ENCODE measurements at places on chromosomes 4 and X. TPM values are rescaled to one million over a fixed set of nuclear protein-coding genes. Genes with fewer than 3 reads are reported as not detected.

DNA sequence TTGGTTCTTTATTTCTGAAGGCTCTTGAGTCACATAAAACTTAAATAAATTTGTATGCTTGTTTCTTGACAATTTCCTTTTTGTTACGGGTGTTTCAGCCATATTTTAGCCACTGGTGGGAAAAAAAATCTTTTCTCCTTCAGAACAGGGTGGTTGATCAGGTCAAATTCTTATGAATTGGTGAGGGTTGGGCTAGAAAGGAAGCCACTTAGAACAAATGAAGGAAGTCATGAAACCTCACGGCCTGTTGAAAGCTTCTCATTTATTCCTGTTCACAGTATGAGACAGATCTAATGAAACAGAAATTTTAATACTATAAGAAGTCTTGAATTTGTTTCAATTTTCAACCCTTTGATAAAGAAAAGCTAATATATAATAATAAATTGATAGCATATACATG lies 12.1 kb upstream of the PDLIM5 start:
- no peaks in the 10 kb centered on the region for H3K36me3 ChIP-seq
- DNase-seq, result no peak
- H3K4me3 ChIP-seq, result no peak overlapping the region
- H3K27me3 ChIP-seq, result peaks cover 5% of the 10 kb centered on the region

DNA sequence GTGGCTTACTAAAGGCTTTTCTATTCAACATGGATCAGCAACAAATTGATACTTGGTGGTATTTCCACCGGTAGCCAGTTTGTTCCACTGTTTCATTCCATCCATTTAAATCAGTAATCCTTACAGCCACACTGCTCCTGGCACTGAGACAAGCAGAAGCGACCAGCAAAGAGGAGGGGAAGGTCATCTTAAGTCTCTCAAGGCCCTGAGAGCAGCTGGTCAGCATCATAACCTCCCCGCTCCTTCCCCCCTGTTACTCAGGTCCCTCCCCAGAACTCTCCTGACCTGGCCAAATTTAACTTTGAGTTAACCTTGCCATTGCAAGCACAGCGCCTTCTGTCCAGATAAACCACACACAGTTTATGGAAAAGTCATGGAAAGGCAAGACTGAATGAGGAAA lies 331.3 kb upstream of the KLF3 start:
- H3K4me1 ChIP-seq, result peaks cover 15% of the 10 kb centered on the region
- no peak overlapping the region for H3K27ac ChIP-seq
- H3K4me3 ChIP-seq, result no peak overlapping the region
- H3K36me3 ChIP-seq, result peaks cover 4% of the 10 kb centered on the region
- peaks cover 41% of the 10 kb centered on the region for H3K27me3 ChIP-seq
- no peak for DNase-seq

DNA sequence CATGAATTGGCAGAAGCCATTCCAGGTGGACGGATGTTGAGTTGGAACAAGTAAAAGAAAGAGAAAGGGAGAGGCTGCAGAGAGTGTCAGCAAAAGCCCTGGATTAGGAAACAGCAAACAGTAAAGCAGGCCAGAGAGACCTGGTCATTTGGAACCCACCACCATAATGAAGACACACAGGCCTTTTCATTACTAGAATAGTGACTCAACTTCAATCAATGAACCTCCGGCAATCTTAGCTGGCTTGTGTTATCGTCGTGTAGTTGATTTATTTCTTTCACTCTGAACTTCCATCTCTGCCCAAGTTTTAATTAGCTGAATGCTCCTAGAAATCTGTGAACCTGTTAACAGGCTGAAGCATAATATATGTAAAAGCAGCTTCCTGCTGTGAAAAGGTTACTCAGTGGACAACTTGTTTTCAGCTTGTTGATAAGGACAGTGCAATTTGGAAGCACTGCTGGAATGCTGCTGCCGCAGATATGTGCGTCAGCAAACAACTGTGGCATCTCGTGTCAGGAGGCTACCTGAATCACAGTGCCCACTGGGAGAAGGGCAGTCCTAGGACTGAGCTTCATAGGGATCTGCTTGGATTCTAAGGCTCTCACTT lies 68.8 kb downstream of the SPANXN4 start:
- no peaks in the 10 kb centered on the region for H3K27me3 ChIP-seq
- H3K4me1 ChIP-seq, result no peaks in the 10 kb centered on the region
- no peak for DNase-seq

GRCh38 chr4:61750810-61751209 lies 550.7 kb downstream of the ADGRL3 start:
- H3K27me3 ChIP-seq, result no peaks in the 10 kb centered on the region
- H3K4me3 ChIP-seq, result no peak overlapping the region
- H3K36me3 ChIP-seq, result no peaks in the 10 kb centered on the region
- H3K4me1 ChIP-seq, result no peaks in the 10 kb centered on the region

DMRTC1 gene
- not detected for total RNA-seq

RADX gene
- 8.0 TPM for total RNA-seq

Measured in activated T-helper 2 cell treated with anti-CD3 and anti-CD28 coated beads, Interferon-gamma antibody, Interleukin-2, Interleukin-4, amounts not matched to agents 10 μg/mL and 5 μg/mL and 100 μg/mL, durations not matched to agents 14 hours and 24 hours and 36 hours (primary cell).